ENCODE measurements at places on chromosomes 12 and 14.

GRCh38 chr12:11787933-11788849 is 138.7 kb downstream of the ETV6 start:
- no peak for DNase-seq

DNA sequence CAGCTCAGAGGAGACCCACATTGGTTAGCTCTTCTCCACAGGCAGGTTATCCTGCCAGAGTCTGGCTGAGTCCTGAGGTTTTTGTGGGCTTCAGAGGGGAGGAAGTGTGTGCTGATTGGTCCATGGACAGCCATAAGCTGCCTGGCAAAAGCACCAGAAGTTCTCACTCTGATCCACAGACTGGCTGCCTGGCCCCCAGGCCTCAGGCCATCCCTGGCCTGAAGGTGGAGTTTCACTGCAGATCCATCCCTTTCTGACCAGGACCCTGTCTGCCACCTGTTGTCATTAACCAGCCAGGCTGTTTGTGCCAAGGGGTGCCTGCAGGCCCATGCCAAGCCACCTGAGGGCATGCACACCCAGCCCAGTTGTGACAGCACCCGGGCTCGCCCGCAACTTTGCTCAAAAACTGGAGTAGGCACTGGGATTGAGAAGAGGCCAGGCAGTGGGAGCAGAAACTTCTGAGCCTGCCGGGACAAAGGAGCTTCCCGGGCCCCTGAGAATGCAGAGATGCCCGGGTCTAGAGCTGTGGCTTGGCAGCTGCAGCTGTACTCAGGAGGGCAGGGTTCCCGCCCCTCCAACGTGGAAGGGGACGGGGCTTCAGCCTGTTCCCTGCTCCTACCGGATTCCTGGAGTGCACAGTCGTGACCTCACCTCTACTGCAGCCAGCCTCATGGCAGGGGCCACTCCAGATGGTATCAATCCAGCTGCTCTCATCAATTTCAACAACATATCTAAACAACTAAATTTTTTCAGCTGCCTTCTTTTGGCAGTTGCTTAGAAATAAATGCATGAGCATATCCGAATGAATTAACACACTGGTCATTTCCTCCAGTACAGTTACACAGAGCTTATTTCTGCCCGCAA is 1277.3 kb downstream of the SLC16A7 start:
- no peak for DNase-seq

DNA sequence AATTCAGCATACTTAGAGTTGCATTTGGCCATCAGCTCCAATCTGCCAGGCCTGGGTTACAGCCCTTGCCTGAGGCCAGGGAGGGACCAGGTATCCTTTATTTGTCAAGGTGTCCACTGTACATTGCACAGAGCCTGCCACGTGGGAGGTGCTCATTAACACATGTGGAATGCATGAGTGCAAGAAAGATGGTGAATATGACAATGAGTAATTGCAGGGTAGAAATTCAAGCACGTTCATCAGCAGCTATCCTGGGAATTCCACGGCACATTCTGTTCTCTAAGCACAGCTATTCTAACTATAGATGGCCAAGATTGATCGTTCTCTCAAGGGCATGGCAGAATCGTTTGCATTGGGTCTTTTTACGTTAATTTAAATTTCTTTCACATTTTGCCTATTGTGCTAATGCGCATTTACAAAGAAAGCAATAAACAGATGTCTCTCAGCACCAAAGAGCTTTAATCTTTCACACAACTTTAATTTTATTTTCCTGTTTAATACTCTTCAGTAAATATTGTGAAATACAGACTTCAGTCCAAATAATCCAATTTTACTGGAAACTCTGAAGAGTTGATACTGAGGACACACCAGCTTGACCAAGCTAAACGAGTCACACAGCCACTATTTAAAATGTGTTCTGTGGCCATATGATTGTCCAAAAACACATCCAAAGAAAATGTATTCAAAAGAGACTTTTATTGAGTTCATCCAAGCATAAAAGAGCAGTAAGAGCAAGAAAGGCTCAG is 1025.7 kb upstream of the TMEM132C start:
- peak; percentile 47 for DNase-seq

DNA sequence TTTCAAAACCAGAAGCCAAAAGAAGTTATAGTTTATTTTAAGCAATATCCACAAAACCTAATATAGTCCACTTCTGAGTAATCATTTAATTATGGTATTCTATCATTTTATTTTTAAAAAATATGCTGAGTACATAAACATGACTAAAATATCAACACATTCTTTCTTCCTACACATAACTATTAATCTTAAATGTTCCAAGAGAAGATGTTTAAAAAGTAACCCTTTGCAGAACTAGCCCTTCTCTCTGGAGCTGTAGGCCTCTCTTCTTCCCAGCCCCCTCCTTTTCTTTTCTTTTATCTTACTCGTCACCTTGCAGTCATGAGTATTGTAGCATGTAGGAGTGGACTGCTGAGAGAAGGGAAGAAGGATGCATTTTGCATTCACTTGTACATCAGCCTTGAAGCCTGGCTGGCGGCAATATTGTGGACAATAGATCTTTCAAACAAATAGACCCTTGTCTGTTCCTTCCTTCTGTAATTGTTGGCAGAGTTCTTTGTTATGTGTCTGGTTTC is 941.9 kb downstream of the NRXN3 start:
- peak; percentile 59 for DNase-seq

DNA sequence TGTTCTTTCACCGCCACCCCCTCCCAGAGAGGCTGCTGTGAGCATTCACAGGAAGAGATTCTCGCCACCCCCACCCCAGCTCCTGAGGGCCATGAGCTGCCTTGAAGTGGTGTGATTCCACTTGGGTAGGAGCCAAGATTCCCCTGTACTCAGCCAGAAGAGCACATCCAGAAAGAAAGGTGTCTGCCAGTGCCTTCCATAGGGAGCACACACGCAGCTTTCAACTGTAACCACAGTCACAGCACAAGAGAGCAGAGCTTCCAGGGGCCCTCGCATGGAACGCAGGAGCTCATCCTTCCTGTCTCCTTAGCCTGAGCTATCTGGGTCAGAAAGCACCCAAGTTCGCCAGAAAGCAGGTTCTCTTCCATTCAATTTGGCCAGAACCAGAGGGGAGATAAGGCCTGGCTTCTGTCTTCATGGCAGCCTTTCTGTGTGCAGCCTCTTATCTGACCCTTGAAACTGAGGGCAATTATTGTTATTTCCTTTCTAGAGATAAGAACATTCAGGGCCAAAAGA is 66.6 kb upstream of the SCN8A start:
- no peak for DNase-seq

DNA sequence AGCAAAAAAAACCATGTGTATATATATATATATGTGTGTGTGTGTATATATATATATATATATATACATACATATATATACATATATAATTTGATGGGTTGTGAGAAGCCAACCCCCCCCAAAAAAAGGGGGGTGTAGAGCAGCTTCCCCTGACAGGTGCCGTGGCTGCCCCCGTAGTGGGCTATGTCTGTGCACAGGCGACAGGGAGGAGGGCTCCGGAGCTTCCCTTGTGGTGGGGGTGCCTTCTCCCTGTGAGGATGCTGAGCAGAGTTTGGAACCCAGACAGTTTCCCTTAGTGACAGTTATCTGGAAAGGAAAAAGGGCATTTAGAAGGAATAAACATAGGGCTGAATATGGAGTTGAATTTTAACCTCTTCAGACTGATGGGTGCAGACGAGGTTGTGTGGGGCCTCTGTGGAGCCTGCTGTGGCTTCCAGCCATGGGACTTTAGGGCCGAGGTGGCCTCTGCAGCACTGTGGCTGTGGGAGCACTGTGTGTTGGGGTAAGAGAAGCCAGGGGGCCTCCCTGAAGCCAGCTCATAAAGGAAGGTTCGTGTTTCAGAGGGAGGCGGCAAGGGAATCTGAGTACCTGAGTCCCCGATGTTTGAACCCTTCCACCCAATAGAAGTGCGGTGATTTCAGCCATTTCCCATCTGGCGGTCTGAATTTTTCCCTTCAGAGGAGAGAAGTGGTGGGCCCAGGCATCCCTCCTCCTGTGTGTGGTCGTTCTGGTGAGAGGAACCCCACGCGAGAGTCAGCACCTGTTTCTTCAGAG is 19.8 kb downstream of the XRCC3 start:
- no peak for DNase-seq

DNA sequence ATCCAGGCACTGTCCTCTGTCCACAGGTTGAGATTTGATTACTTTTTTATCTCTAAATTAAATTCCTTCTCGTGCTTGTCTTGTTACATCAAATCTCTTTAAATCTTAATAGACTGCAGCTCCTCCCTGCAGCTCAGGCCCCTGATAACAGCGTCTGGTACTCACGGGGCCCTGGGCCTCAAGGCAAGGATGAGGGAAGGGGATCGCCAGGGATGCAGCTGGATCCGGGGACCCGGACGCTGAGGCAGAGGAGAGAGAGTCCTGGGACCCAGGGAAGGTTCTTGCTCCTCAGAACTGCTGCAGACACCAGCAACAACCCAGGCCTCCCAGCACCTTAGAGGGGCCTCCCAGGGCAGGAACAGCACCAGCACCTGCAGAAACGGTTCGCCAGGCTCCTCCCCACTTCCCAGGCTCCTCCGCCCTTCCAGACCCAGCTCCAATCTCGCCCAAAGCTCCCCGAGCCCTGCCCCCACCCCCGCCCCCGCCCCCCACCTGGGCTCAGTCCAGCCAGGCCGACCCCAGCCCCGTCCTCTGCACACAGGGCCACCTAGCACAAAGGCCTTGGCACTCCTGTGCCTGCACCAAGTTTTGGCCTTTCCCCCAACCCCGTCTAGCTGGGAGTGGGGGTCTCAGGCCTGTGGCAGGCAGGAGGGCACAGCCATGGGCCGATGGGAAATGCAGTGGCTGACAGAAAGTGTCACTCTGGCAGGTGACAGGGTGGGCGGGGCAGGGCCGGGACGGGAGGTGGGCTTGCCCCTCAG is 60.3 kb upstream of the GALNT9 start:
- DNase-seq, result no peak

GRCh38 chr12:54039417-54040147 is 6.7 kb downstream of the HOXC5 start:
- DNase-seq, result no peak

DNA sequence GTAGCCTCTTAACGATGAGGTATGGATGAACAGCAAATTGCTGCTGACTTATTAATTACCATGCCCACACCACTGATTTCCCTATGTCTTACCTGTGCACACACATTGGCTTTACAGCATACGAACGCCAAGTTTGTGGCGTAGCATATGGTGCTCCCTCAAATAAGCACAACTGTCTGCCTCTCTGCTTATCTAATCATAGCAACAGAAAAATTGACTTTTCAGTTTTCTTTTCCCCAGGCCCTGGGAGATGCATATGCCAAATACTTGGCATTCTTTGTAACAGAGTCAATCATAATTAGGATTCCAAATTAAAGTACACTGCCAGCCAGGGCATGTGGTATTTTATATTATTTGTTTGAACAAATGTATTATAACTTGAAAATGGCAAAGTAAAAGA is 625.5 kb downstream of the DIO2 start:
- DNase-seq, result peak; percentile 86

GRCh38 chr14:36946872-36947271 is 225.5 kb downstream of the SLC25A21 start:
- no peak for DNase-seq

DNA sequence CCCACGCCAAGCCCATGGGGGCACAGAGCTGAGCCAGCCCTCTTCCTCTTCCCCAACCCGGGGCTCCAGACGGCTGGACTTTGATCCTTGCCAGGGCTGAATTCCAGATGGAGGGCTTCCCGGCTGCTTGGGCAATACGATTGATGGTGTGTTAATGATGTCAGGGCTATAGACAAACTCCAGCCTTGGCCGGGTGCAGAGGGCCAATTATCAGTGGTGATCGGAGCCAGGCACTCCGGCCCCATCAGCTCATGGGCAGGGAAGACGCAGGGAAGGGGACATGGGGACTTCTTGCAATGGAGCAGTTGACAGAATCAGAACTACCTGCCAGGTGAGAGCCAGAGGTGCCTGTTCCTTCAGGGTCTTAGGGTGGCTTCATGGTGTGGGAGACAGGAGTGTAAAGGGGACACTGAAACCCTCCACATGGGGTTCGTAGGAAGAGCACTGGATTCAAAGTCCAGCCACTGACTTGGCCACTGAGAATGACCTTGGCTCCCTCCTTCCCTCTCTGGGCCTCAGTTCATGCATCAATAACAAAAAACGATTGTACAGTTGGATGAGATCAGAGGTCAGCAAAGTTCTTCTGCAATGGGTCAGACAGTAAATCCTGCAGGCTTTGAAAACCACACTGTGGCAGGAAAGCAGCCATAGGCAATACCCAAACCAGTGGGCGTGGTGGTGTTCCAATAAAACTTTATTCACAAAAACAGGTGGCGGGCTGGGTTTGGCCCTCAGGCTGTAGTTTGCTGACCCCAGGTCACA is 333.7 kb downstream of the MED13L start:
- DNase-seq, result no peak

- no peak for DNase-seq
These were observed 169.7 kb downstream of the KCNA5 start for GRCh38 chr12:5213336-5213735.

DNA sequence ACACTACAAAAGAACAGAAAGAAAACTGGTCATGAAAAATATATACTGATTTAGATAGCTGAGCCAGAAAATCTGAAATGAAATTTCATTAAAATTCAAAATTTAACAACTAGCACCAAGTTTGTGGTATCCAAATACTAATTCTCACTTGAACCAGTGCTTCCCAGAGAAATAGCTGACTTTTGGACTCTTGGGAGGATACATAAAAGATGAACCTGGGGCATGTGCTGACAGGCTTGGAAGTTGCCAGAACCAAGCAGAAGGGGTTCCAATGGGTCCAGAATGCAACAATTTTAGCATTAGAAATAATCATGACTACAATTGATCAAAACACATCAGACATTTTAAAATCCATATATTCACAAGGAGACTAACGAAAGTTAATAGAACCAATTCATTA is 175.0 kb downstream of the MDGA2 start:
- no peak for DNase-seq

- DNase-seq, result no peak
These were observed 191.7 kb downstream of the ALG10B start for GRCh38 chr12:38508246-38508645.

DNA sequence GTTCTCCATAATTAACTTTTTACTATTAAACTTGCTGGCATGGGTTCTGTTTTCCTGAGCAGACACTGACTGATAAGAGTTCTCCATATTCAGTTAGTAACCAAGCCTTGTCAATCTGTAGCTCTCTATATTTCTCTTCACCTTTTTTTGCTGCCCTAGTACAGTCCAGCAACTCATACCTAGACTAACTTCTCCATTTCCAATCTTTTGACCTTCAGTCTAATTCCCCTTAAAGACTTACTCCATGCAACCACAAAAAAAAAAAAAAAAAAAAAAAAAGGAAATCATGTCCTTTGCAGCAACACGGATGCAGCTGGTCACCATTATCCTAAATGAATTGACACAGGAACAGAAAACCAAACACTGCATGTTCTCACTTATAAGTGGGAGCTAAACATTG is 125.7 kb upstream of the KRAS start:
- DNase-seq, result no peak

- DNase-seq, result no peak
These were observed 84.6 kb downstream of the ESR2 start for GRCh38 chr14:64209444-64210131.

Data from EH (cell line).